ENCODE measurements at places on chromosomes 5 and 9.

- DNase-seq: no peak
Measured at GRCh38 chr9:114023961-114024360, 54.1 kb downstream of the AMBP start.

DNA sequence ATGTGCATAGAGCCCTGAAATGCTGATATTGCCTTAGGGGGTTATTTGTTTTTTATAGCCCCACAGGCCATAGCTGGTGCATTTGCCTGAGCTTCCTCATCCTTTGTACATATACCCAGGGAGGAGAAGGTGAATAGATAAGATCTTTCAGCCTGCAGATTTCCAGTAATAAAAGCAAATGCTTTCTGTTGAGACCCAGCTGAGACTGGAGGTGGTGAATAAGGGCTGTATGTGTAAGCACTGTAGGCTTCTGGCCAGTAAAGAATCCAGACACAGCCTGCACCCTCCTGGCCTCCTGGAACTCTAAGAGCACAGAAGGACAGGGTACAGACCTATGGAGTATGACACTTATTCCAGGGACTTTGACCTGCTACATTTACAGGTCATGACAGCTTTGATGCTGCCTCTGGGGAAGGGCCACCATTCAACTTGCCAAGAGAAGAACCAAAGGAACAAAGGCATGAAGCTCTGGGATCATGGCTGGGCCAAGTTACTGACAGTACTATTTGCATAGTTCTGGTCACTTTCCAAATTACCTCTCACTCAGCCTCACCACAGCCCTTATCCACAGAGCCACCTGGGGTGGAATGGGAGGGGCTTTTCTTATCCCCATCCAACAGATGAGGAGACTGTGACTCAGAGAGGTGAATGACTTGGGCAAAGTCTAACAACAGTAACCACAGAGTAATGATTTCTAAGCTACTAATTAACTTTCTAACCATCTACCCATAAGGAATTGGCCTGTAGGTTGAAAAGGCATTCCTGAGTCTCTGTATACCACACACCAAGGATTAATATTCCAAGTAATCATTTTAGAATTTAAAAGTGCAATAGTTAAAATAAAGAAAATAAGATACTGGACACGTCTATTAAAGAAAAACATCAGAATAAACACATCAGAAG lies 604.5 kb upstream of the KLF4 start:
- DNase-seq: no peak

DNA sequence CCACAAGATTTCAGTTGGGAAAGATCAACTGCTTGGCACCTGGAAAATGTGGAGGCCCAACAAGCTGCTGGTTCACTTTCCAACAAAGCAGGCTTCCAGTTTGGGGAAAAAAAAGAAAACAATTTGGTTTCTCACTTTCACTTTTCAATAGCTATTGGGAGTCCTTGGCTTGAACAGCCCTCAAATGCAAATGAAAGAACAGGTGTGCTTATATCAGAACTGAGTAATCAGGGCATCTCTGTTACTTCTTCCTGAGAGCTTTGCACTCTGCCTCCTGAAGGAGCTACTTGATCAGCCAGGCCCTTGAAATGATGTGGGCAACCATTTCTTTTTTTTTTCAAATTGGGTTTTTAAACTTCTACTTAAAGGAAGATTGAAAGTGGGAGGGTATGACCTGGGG lies 73.5 kb downstream of the MFAP3 start:
- DNase-seq: no peak

- DNase-seq: no peak
Measured at GRCh38 chr9:5442400-5443011, 4.8 kb upstream of the PLGRKT start.

DNA sequence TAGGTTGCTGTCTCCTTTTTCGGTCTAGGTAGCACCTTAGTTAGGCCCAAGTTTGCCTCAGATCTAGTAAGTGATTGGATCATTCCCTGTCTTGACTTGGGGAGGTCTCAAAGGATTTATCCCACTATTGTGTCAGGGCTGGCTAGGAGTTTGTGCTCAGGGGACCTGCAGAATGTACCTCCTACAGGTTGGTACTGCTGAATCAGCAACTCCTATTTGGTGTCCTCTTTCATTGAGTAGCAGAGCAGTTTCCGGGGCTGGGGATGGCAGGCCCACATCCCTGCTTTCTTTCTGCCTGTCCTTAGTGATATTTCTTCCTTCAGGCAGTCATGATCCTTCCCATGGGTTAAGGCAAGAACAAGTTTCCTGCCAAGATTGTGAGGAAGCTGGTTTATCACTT lies 192.9 kb upstream of the CCNH start:
- no peak for DNase-seq

DNA sequence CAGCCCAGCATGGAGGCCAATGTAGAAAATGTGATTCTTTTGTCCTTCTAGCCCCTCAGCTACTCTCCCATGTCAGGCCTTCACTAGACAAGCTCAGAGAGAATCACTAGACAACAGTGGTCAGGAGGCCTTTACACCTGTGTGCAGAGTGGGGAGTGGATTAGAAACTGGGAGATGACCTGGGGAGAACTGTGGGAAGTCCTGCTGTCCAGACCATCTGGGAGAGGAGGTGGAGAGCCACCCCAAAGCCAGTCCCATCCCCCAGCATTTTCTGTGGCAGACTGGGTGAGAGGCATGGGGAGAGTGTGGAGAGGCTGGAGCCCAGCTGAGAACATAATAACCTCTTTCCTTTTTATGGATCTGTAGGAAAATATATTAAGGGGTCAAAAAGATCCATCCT lies 452.0 kb upstream of the DMAC1 start:
- no peak for DNase-seq

DNA sequence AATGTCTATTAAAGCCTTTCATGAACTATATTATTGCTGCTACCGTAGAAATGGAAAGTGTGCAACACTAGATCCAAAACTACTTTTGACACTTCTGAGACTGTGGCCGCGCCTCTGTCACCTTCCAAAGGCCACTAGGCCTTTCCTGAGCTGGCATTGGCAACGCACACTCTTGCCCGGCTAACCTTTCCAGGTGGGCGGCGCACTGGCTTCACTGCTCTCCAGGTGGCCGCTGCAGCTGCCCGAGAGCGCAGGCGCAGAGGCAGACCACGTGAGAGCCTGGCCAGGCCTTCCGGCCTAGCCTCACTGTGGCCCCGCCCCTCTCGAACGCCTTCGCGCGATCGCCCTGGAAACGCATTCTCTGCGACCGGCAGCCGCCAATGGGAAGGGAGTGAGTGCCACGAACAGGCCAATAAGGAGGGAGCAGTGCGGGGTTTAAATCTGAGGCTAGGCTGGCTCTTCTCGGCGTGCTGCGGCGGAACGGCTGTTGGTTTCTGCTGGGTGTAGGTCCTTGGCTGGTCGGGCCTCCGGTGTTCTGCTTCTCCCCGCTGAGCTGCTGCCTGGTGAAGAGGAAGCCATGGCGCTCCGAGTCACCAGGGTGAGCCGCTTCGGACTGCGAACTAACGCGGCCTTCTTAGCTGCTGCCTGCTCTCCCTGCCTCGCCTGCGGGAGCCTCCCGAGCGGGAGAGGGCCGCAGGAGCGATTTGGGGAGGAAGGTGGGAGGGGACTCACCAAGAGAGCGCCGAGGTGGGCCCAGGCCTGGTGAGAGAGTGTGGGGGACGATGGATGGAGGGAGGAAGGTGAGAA lies at the start of gene CCNB1:
Gene CCNB1 (plus strand): TSS at position 465 of the 807 bp plus-strand sequence. CDS start 113 bp downstream, at position 578.
- DNase-seq: peak; percentile 98

GRCh38 chr5:59348189-59348588 lies 545.3 kb downstream of the PDE4D start:
- no peak for DNase-seq

- DNase-seq: no peak
Measured at GRCh38 chr5:55104036-55104772, 1.8 kb downstream of the GZMA start.

DNA sequence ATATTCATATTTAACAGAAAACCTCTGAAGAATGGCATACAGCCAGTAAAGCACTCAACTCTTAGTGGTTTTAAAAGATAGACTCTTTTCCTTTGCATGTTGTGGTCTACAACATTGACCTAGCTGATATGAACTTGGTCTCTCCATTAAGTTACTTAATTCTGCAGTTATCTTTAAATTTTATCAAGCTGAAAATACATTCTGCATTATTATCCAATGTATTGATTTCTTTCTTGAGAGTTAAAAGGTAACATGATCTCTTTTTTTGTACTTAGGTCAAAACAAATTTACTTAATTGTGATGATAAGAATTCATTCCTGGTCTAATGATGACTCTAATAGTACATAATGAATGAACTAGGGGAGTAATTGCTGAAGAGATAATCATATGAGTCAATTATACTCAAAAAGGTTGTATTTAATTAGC lies 132.9 kb downstream of the STARD4 start:
- no peak for DNase-seq

GRCh38 chr5:2754581-2755075 lies 3.2 kb upstream of the IRX2 start:
- DNase-seq: no peak

Measured in stimulated activated naive CD4-positive, alpha-beta T cell treated with Interleukin-2 at 50 U/mL for 16 hours (primary cell).